Naive B cell (primary cell): ENCODE measurements at places on chromosomes 5 and 9. TPM values are rescaled to one million over a fixed set of nuclear protein-coding genes. Genes with fewer than 3 reads are reported as not detected.

- peaks cover 26% of the 10 kb centered on the region for H3K27me3 ChIP-seq
- H3K4me3 ChIP-seq: no peak overlapping the region
- no peak overlapping the region for H3K27ac ChIP-seq
- peaks cover 2% of the 10 kb centered on the region for H3K36me3 ChIP-seq
- DNase-seq: no peak
- H3K4me1 ChIP-seq: no peaks in the 10 kb centered on the region
Measured at GRCh38 chr5:108661024-108661423, 86.7 kb upstream of the FER start.

- no peaks in the 10 kb centered on the region for H3K27me3 ChIP-seq
- no peak overlapping the region for H3K4me3 ChIP-seq
- no peak overlapping the region for H3K27ac ChIP-seq
- no peaks in the 10 kb centered on the region for H3K4me1 ChIP-seq
- no peak for DNase-seq
- H3K36me3 ChIP-seq: no peaks in the 10 kb centered on the region
Measured at GRCh38 chr5:167794121-167794520, 497.3 kb upstream of the WWC1 start.

DNA sequence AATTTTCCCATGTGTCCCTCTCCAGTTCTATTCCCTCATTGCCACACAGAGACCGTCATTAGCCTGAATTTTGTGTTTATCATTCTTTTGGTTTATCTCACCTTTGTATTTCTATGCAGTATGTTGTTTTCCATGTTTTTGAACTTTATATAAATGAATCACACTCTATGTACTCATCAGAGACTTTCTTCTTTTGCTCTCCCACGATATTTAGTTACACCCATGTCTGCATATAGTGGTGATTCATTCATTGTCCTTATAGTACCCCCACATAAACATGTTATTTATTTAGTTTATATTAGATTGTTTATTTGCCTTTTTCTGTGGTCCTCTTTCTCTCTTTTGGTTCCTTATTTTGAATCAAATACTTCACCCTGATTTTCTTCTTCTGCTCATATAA, 199.7 kb downstream of the FSTL4 start:
- H3K27me3 ChIP-seq: peaks cover 15% of the 10 kb centered on the region
- H3K4me1 ChIP-seq: peaks cover 2% of the 10 kb centered on the region
- no peak overlapping the region for H3K27ac ChIP-seq
- H3K4me3 ChIP-seq: no peak overlapping the region
- no peaks in the 10 kb centered on the region for H3K36me3 ChIP-seq

DNA sequence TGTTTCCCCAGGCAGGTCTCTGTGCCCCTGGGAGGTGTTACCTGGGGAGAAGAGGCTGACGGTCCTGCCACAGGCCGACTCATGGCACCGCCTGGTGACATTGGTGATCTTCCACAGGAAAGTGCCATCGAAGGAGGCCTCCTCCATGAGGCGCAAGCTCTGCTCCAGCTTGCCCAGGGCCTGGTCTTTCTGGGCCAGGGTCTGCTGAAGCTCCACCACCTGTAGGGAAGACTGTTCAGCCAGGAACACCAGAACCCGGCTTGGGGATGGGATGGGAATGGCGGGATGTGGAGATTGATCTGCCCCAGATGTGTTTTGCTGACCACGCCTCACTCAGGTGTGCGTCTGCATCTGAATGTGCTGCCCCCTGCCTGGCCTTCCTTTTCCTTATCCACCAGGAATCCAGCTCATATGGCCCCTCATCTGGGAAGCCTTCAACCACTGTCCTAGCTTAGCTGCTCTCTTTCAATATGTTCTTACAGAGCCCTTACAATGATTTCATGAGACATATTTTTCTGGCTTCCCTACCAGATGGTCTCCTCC, 15.2 kb downstream of the TRAF1 start:
- H3K27ac ChIP-seq: no peak overlapping the region
- H3K4me3 ChIP-seq: no peak overlapping the region
- H3K27me3 ChIP-seq: no peaks in the 10 kb centered on the region

DNA sequence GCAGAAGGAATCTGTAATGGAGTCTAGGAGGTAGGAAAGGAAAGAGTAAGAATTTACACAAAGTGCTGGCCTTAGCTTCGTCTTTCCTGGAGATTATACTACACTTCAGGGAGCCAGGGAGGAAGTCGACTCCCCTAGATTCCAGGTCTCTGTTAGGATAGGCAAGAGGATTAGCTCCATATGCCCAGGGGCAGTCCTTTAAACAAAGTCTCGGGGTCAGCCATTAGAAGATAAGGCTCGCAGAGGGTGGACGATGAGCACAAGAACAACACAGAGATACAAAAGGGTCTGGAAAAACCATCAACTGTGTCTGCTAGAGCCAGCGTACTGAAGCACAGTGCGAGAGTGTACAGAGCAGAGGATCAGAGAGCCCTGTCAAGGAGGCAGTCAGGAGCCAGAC, 344.7 kb upstream of the TNC start:
- no peak for DNase-seq
- no peak overlapping the region for H3K4me3 ChIP-seq
- H3K27ac ChIP-seq: no peak overlapping the region
- no peaks in the 10 kb centered on the region for H3K4me1 ChIP-seq
- H3K27me3 ChIP-seq: peaks cover 10% of the 10 kb centered on the region
- H3K36me3 ChIP-seq: no peaks in the 10 kb centered on the region

DNA sequence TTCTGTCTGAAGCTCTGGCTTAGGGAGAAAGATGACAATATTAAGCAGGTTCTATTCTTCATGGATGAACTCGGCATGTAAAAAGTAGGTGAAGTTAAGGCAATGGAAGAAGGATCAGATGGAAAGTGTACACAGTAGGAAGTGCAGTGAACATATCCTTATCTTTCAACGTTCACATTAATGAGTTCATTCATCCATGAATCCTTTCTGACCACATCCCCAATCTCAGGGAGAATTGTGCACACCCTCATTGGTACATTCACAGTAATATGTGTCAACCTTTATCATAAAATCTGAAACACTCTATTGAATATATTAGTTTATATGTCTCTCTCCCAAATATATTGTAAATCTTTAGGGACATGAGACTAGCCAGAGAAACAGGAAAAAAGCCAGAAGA, 5.5 kb downstream of the GIN1 start:
- H3K27ac ChIP-seq: no peak overlapping the region
- no peaks in the 10 kb centered on the region for H3K27me3 ChIP-seq
- H3K4me3 ChIP-seq: no peak overlapping the region
- H3K4me1 ChIP-seq: peaks cover 34% of the 10 kb centered on the region

GRCh38 chr5:168583742-168584482, 4.7 kb upstream of the PANK3 start:
- peaks cover 11% of the 10 kb centered on the region for H3K4me1 ChIP-seq
- no peaks in the 10 kb centered on the region for H3K36me3 ChIP-seq
- H3K4me3 ChIP-seq: no peak overlapping the region

GRCh38 chr9:136605988-136606660, 56.6 kb upstream of the EGFL7 start:
- peaks cover 4% of the 10 kb centered on the region for H3K4me1 ChIP-seq
- H3K4me3 ChIP-seq: no peak overlapping the region
- H3K36me3 ChIP-seq: no peaks in the 10 kb centered on the region

GRCh38 chr9:36897478-36897877, 136.6 kb downstream of the PAX5 start:
- no peak overlapping the region for H3K4me3 ChIP-seq
- H3K27ac ChIP-seq: peak overlapping the region; percentile 24
- H3K4me1 ChIP-seq: peaks cover 43% of the 10 kb centered on the region
- H3K36me3 ChIP-seq: peaks cover 55% of the 10 kb centered on the region
- no peak for DNase-seq

DNA sequence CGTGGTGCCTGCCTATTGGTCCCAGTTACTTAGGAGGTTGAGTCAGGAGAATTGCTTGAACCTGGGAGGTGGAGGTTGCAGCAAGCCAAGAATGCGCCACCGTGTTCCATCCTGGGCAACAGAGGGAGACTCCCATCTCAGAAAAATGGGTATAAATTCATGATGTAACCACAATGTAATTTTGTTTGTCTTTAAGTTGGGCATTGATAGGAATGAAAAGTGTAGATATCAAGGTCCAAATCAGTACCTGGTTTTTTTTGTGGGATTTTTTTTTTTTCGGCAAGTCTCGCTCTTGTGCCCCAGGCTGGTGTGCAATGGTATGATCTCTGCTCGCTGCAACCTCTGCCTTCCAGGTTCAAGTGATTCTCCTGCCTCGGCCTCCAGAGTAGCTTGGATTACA, 7.4 kb downstream of the NPM1 start:
- no peak overlapping the region for H3K27ac ChIP-seq
- H3K27me3 ChIP-seq: no peaks in the 10 kb centered on the region
- DNase-seq: no peak

DNA sequence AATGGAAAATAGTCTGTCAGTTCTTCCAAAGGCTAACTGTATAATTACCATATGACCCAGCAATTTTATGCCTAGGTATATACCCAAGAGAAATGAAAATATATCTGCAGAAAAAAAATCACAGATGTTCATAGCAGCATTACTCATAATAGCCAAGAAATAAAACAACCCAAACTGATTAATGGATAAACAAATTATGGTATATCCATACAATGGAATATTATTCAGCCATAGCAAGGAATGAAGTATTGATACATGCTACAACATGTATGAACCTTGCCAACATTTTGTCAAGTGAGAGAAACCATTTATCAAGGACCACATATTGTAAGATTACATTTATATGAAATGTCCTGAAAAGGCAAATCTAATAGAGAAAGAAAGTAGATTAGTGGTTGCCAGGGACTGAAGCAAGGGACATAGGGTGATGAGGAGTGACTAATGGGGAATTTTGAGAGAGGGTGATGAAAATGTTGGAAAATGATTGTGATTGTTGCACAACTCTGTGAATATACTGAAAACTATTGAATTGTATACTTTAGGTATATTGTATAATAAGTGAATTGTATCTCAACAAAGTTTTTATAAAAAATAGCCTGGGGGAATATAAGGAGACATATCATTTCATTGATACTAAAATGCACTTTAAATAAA, 114.4 kb downstream of the PBX3 start:
- no peaks in the 10 kb centered on the region for H3K27me3 ChIP-seq
- DNase-seq: no peak
- no peak overlapping the region for H3K4me3 ChIP-seq
- peaks cover 5% of the 10 kb centered on the region for H3K4me1 ChIP-seq

- no peak overlapping the region for H3K4me3 ChIP-seq
- no peak for DNase-seq
- H3K27me3 ChIP-seq: peaks cover 8% of the 10 kb centered on the region
- peaks cover 14% of the 10 kb centered on the region for H3K36me3 ChIP-seq
- H3K4me1 ChIP-seq: peaks cover 5% of the 10 kb centered on the region
- peak overlapping the region; percentile 7 for H3K27ac ChIP-seq
Measured at GRCh38 chr9:126424511-126424910, 97.9 kb downstream of the MVB12B start.

GRCh38 chr5:28275931-28276330, 1237.5 kb upstream of the CDH9 start:
- H3K4me3 ChIP-seq: no peak overlapping the region
- no peaks in the 10 kb centered on the region for H3K4me1 ChIP-seq

- H3K27ac ChIP-seq: no peak overlapping the region
- H3K4me3 ChIP-seq: no peak overlapping the region
- DNase-seq: no peak
- no peaks in the 10 kb centered on the region for H3K4me1 ChIP-seq
- H3K27me3 ChIP-seq: no peaks in the 10 kb centered on the region
Measured at GRCh38 chr5:106584268-106584667, 1086.5 kb downstream of the EFNA5 start.

DNA sequence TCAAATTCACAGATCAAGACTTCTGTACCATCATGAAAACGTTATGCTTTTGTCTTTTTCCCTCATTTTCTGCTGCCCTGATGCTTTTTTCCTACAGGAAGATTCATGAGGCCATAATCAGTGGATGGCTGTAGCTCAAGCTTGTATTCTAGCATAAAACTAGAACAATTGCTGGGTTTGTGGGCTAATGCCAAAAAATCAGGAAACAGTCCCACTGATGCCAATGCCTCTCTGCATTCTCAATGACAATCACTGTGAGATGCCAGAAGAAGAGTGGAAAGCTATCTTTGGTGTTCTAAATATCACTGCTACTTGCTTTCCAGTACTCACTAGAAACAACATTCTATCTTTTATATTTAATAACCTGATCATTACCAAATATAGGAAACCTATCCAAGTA, 33.3 kb upstream of the FAM170A start:
- H3K4me1 ChIP-seq: no peaks in the 10 kb centered on the region
- peaks cover 5% of the 10 kb centered on the region for H3K27me3 ChIP-seq
- no peak overlapping the region for H3K4me3 ChIP-seq
- H3K27ac ChIP-seq: no peak overlapping the region
- peaks cover 11% of the 10 kb centered on the region for H3K36me3 ChIP-seq

GRCh38 chr9:21616082-21616778, 134.1 kb upstream of the IFNE start:
- no peak overlapping the region for H3K27ac ChIP-seq
- no peak overlapping the region for H3K4me3 ChIP-seq
- H3K4me1 ChIP-seq: no peaks in the 10 kb centered on the region
- no peak for DNase-seq
- no peaks in the 10 kb centered on the region for H3K36me3 ChIP-seq

- peak overlapping the region; percentile 72 for H3K4me3 ChIP-seq
- H3K27ac ChIP-seq: peak overlapping the region; percentile 0
- no peaks in the 10 kb centered on the region for H3K27me3 ChIP-seq
- peaks cover 26% of the 10 kb centered on the region for H3K4me1 ChIP-seq
Measured at GRCh38 chr9:123834889-123835562, 94.9 kb downstream of the DENND1A start.

DNA sequence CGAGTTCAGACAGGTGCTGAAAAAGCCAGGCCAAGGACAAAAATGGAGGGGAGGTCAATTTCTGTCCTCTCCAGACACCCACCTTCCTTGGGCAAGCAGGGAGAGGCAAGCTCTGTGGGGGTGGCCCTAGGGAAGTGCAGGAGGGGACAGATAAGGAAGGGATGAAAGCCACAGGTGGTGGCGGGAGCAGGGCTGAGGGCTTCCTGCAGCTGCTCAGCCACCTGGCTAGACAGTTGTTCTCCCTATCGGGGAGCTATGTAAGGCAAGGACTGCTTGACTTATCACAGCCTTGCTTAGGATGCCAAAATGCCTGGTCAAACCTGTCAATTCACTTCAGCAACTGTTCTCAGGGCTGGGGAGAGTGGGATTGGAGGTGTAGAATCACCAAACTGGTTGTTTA, 266.1 kb downstream of the ZSWIM6 start:
- DNase-seq: no peak
- H3K27me3 ChIP-seq: no peaks in the 10 kb centered on the region
- H3K4me3 ChIP-seq: no peak overlapping the region
- no peak overlapping the region for H3K27ac ChIP-seq

The ATP10B gene
- polyA plus RNA-seq: not detected

The PPIC gene
- not detected for polyA plus RNA-seq

The C9orf50 gene
- not detected for polyA plus RNA-seq
